ENCODE measurements at places on chromosomes 7 and 10.

- DNase-seq: no peak
These were observed 63.7 kb downstream of the PROSER2 start for GRCh38 chr10:11886851-11887250.

GRCh38 chr7:102912742-102913141, at the start of gene LRRC17:
Gene LRRC17 (plus strand): TSS chr7:102913000. CDS start chr7:102933914, 20,914 bp downstream.
- DNase-seq: no peak

GRCh38 chr7:20409961-20410360, 79.3 kb downstream of the ITGB8 start:
- no peak for DNase-seq

GRCh38 chr10:49486009-49486408, 52.9 kb downstream of the ERCC6 start:
- no peak for DNase-seq

DNA sequence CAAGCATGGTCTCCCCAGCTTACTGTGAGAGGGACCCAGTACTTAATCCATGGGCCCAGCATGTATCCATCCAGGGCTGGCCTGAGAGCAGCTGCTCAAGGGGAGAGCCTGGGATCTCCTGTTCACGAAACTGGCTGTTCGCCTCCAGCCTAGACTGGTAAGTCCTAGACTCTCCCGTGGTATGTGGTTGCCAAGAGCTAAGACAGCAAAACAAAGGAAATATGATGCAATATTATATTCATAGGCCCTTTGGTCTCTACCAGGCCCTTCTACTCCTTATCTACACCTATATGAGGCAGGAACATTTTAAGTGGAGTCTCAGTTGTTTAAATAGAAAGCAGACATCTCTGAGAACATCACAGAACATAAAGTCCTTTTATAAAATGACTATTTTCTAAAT, 28.9 kb upstream of the STK17A start:
- DNase-seq: no peak

DNA sequence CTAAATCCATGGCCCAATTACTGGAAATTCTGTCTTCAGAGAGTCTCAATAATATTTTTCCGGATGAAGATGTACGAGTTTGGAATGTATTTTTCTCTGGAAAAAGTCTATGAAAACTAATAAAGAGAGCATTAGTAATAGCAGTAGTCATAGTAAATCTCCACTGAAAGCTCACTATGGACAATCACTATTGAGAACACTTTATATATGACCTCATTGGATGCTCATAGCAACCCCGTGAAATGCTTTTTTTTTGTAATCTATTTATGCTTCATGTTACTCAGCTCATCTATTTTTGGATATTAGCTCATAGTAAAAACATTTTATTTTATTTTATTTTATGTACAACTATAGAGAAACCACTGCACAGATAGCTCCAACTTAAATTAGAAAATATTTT, 94.3 kb upstream of the MYO3A start:
- no peak for DNase-seq

GRCh38 chr7:117323305-117323850, 520 bp upstream of the WNT2 start:
- no peak for DNase-seq

- DNase-seq: peak; percentile 34
These were observed 125.1 kb upstream of the PPIF start for GRCh38 chr10:79222186-79222585.

- no peak for DNase-seq
These were observed 16.6 kb upstream of the SLC18A3 start for GRCh38 chr10:49593564-49593875.

GRCh38 chr7:44885394-44886317, at the start of gene PURB:
Gene PURB (minus strand): TSS chr7:44885530. CDS start chr7:44885348, 182 bp downstream.
- peak; percentile 95 for DNase-seq

- no peak for DNase-seq
These were observed 229.3 kb downstream of the AUTS2 start for GRCh38 chr7:69827558-69827957.

GRCh38 chr10:71990706-71991269, 26.6 kb downstream of the CHST3 start:
- peak; percentile 19 for DNase-seq

- DNase-seq: no peak
These were observed 262.1 kb downstream of the CREB5 start for GRCh38 chr7:28674359-28674782.

GRCh38 chr10:117112220-117112619, 25.9 kb downstream of the VAX1 start:
- no peak for DNase-seq

DNA sequence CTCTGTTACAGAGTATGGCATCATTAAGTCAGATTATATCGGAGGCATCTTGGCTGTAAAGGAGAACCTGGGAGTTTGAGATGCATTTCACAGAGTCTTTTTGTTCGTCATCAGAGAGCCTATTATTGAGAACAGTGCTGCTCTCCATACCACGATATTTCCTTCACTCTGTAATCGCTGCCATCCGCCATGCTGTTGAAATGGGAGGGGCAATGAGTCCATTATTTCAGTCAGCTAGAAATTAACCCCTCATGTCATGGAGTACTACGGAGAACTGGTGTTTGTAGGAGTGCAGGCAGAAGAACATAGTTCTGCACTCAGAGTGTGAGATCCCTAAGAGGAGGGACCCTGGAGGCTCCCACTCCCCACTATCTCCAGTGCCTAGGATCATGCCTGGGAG, 59.2 kb downstream of the SLC16A12 start:
- DNase-seq: no peak

DNA sequence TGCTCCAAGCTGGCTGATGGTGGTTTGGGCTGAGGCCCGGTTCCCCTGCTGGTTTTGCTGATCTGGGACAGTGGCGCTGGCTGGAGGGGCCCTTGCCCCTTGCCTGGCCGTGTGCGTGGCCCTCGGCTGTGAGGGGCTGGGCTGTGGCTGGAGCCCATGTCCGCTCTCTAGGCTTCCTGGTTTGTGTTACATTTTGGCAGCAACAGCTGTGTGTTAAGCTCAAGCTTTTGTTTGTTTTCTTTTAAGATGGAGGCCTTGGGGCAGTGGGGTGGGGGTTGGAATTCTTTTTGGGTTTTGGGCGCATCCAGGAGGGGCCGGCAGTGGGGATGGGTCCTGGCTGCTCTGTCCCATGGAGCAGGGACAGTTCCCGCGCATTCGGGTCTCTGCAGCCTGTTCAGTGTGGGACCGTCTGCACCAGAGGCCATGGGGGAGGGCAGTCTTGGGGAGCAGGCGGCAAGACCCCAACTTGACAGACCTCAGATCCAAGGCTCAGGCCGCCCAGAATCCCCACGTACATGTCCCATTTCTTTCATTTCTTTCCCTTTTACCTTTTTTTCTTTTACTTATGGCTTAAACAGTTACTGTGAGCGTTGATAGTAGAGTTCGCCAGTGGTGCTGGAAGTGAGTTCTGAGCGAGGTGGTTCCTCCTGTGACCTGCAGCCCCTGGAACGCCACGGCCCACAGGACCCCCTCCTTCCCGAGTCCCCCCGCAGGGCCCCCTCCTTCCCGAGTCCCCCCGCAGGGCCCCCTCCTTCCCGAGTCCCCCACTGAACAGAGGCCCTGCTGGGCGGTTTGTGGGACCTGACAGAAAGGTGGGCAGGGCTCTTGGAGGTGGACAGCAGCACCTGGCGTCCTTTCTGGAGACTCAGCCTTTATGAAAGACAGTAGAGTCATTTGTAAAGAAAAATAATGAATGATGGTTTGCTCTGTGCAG, 75.3 kb downstream of the INPP5A start:
- DNase-seq: no peak

GRCh38 chr7:101916876-101917275, 99.5 kb downstream of the CUX1 start:
- no peak for DNase-seq

DNA sequence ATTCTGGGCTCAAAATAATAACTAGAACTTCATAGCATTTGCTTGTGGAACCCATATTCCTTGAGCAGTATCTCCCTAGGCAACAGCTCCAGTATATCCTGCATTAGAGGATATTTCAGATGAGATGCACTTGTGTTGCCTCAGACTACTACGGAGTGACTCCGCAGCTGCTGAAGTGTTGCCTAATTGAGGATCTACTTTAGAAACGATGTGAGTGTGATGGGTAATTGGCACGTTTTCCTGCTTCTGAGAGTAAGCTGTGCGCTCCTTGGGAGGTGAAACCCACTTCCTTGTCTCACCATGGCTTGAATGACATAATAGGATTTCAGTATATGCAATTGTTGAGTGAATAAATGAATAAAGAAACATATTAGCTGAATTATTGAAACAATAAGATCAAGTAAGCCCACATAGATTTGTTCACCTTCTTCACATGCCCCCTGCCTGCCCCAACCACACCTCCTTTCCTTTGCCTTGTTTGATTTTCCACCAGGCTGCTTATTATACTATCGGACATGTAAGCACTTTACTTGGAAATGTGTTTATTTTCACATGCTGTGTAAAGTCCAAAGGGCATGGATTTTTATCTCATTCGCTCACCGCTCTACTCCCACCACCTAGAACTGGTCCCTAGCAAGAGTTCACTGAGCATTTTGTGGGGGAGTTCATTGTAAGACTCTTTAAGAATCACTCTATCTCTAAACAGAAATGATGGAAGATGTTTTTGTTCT, 303.8 kb downstream of the KCNMA1 start:
- DNase-seq: no peak

- DNase-seq: no peak
These were observed 114.6 kb upstream of the MEOX2 start for GRCh38 chr7:15801041-15801440.

DNA sequence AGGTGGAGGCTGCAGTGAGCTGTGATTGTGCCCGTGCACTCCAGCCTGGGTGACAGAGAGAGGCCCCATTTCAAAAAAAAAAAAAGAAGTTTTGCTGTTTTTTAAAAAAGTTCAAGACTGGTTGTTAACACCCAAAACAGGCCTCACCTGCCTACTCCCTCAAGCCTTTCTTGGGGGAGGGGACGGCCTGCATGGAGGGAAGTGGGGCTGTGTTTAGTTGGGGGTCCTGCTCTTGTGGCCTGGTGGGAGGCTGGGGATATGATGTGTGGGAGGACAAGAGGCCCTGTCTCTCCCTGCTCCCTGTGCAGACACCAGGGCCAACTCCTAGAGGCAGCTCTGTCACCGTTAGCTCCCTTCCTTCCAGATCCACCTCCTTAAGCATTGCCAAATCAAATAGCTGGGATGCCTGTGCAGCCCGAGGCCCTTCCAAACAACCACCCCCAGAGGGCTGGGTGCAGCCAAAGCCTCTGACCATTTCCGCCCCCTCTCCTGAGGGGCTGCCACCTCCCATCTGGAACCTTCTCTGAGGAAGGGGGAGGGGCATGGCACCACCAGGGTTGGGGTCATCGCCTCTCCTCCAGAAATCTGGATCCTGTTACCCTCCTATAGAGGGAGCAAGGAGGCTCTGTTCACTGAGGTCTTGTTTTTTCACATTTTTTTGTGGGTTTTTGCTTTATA, 32.9 kb upstream of the ANKRD2 start:
- DNase-seq: no peak

DNA sequence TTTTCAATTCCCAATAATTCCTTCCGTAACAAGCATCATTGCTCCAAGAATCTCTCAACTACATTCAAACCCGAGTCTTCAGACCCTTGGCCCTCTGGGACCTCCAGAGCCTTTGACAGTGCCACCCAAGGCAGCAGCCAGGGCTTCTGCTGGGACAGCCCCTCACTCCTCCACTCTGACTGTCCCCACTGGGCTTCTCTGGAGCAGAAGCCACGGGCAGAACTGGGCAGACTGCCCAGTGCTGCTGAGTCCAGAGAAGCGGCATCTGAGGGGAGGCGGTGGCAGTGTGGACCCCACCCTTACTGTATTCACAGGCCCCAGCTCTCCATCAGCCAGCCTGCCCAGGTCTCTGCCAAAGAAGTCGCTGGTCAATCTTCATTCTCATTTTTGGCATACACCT, 8.8 kb downstream of the CYREN start:
- no peak for DNase-seq
